ENCODE measurements at places on chromosomes 11 and 22.

DNA sequence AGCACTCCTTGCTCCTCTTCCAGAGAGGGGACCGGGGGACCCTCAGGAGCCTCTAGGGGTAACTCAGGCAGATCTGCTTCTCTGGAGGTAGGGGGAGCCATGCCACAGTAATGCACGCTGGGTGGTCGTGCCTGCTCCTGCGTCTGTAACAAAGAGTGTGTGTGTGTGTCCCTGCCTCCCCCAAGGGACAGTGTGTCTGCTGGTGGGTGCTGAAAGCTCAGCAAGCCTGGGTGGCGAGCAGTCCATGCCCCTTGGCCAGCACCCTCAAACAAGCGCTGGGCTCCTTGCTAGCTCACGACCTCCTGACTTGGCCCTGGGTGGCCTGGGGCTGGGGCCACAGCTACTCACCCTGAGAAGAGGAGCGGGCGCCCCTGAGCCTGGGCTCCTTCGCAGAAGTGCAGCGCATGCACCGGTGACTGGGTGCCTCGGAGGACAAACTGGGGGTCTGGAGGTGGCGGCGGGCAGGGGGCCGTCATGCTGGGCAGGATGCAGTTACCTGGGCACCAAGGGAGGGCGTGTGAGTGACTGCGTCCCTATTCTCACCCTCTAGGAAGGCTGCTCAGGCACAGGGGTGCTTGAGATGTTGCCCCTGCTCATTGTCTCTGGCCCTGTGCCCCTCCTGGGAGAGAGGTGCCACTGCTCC lies 33.7 kb downstream of the GNB1L start:
- DNase-seq, result no peak

- no peak for DNase-seq
Observed at GRCh38 chr11:132142121-132142520, 771.7 kb downstream of the NTM start.

- no peak for DNase-seq
Observed at GRCh38 chr11:100515087-100515486, 172.0 kb upstream of the ARHGAP42 start.

DNA sequence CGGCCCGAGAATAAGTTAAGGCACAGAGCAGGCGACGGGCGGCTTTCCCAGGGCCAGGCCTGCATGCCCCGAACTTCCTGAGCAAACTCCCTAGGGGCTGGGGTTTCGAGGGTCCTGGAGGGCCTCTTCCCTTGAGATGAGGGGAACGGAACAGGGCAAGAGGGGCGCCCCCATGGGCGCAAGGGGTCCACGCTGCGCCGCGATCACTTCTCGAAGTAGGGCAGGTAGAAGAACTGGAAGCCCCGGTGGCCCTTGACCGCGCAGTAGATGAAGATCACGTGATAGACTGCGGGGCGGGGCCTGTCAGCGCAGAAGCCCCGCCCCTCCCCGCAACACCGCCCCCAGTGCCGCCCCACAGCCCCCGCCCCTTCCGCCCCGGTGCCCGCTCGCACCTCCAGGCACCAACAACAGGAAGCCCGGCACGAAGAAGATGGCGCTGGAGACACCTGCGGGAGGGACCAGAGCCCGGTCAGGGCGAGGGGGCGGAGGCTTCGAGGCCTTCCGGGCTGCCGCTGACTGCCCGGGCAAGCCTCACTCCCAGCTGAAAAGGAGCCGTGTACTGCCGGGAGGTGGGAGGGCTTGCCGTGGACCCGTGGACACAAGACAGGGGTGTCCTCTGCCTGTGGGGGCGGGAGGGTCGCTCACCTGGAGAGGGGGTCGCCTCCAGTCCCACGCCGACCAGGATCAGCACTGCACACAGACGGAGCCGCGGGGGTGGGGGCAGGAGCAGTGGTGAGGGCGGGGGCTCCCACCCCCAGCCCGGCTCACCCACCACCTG lies 4.5 kb downstream of the TMEM134 start:
- peak; percentile 89 for DNase-seq

GRCh38 chr11:64296236-64296635 lies 3.9 kb upstream of the CATSPERZ start:
- no peak for DNase-seq

DNA sequence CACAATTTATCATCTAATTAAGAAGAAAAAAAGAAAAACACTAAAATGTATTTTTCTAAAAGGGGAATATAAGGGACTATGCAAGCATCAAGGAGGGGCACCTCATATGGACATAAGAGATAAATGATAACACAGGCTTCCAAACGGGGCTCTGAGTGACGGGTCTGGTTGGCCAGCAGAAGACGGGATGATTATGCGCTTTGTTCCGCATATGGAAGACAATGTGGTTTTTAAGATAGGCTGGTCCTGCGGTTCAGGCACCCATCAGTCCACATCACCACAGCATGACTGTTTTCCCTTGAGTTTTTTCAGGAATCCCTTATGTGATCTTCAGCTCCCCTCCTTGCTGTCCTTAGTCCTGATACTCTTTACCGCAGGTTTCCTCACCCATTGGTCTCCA lies 404.6 kb downstream of the OPCML start:
- DNase-seq, result no peak

- DNase-seq, result no peak
Observed at GRCh38 chr22:36022162-36022561, 6.5 kb downstream of the RBFOX2 start.

GRCh38 chr22:19921544-19922081 lies 20.0 kb upstream of the COMT start:
- no peak for DNase-seq

GRCh38 chr11:96154802-96155520 lies 188.0 kb downstream of the MAML2 start:
- no peak for DNase-seq

- no peak for DNase-seq
Observed at GRCh38 chr22:47515384-47516125, 753.1 kb downstream of the TBC1D22A start.

GRCh38 chr11:111770581-111771134 lies 4.5 kb upstream of the PPP2R1B start:
- DNase-seq, result no peak

DNA sequence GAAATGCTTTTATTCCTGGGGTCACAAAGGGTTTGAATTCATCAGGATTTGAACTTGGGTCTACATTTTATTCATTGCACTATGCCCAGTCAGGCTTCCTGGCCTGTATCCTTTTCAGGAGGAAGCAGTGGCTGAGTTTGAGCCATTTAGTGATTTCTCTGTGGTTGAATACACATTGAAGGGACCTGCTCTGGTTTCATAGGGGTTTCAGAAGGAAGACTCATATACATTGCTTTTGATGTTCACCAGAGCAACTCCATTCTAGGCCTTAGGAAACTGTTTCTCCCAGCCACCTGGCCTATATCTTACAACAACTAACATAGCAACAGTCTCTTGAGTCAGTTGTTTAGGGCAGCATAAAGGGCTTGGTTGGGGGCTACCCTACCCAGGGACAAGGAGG lies 165.7 kb downstream of the INSC start:
- no peak for DNase-seq

DNA sequence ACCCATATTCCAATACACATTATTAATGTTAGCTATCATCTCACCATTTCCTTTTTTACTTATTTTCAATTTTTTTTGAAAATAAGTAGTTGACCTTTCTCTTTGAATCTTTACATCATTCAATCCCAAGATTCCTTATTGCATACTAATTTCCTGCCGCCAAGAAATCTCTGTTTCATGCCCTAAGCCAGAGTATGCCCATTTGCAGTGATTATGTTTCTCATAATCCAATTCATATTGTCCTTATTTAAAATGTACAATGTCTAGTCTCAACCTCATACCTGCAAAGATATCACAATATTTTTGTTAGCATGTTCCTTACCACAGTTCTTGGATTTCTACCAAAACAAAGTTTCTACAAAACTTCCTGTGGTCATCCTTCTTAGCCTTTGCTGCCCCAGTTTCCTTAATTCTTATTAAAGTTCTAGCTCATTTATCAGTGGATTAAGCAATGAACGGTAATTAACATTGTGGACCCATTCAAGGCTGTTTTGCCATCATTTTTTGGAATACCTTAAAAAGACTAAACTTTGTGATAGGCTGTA lies 75.3 kb downstream of the CD44 start:
- no peak for DNase-seq
